ENCODE measurements at places on chromosomes 13 and 19.

GRCh38 chr19:58519087-58519354 lies 589 bp downstream of the ZBTB45 start:
- no peak for DNase-seq

GRCh38 chr19:1429750-1430149 lies 8.4 kb upstream of the RPS15 start:
- DNase-seq, result no peak

DNA sequence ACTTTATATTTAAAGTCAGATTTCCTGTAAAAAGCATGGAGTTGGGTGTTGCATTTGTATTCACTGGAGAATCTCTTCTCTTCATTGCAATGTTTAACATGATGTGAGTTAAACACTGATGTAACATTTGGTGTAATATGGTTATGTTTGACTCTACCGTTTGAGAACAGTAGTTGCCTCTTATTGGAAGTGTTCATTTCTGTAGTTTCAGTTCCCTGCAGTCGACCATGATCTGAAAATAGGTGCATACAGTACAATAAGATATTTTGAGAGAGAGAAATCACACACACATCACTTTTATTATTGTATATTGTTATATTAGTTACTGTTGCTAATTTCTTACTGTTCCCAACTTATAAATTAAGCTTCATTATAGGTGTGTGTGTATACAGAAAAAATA lies 105.2 kb upstream of the SPACA7 start:
- no peak for DNase-seq

DNA sequence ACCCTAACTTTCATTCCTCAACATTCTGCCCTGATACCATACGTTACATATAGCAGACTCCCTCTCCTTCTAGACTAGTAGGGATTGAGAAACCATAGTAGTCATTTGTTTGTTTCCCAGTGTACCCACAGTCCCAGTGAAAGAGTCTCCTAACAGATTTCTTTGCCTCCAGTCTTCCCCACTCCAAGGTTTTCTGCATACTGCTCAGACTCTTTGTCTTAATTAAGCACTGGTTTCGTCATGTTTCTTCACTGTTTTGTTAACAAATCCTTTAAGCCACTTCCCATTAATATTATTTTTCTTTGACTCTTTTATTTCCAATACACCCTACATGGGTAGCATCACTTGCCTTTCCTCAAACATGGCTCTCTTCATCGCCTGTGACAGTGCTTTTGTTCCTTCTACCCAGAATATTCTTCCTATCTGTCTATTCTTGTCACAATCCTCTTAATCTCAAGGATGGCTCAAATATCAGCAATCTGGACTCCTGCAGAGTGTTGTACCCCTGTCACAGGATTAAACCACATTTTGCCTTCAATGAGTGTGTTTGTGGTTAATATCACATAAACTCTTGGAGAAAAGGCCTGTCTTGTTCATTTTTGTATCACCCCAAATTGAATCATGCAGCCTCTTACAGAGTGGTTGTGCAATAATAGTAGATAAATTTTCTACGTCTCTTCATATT lies 92.7 kb upstream of the KLF12 start:
- DNase-seq, result no peak

DNA sequence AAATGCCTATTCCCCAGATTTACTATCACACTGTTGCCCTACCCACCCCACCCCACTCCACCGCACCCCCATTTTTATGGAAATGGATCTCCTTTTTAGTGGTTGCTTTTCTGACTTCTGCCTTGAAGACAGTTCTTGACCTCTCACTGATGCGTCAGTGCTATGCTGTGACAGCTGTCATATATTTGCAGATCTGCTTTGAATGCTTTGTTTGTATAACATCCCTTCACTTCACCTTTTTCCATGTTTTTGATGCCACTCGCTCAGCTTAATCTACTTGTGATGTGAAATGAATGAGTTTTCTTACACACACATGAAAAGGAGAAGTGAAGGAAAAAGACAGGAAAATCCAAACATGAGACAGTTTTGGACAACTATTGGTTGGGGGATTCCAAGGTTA lies 731.0 kb downstream of the SLITRK6 start:
- no peak for DNase-seq

GRCh38 chr19:46393456-46394401 lies 19.6 kb downstream of the CCDC8 start:
- DNase-seq, result no peak

- no peak for DNase-seq
These were observed 2.9 kb upstream of the DCLK1 start for GRCh38 chr13:36133950-36134626.

DNA sequence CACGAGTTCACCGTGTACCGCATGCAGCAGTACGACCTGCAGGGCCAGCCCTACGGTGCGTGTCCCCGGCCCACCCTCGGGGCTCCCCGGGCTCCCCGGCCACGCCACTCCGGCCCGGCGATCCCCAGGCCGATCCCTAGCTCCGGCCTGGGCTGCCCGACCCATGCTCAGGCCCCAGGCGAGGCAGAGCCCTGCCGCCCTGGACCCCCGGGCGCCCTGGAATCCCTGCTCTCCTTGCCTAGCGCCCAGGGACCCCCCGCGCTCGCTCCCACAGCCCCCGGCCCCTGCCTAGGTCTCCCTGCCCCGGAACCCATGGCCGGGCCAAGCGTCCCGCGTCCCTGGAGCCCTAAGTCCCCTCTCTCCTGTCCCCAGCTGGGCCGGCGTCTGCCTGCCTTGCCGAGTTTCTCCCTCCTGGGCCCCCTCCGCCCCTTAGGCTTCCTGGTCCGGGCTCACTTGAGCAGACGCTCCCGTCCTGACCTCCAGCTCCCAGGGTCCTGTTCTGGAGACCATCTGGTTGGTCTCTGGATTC lies 494 bp downstream of the NCLN start:
- no peak for DNase-seq

- no peak for DNase-seq
These were observed 204.1 kb downstream of the KATNAL1 start for GRCh38 chr13:30103161-30103840.

All from NCI-H187 (cell line).